Suprapubic skin (tissue), 4 donors: ENCODE measurements at places on chromosomes 12 and 14.

DNA sequence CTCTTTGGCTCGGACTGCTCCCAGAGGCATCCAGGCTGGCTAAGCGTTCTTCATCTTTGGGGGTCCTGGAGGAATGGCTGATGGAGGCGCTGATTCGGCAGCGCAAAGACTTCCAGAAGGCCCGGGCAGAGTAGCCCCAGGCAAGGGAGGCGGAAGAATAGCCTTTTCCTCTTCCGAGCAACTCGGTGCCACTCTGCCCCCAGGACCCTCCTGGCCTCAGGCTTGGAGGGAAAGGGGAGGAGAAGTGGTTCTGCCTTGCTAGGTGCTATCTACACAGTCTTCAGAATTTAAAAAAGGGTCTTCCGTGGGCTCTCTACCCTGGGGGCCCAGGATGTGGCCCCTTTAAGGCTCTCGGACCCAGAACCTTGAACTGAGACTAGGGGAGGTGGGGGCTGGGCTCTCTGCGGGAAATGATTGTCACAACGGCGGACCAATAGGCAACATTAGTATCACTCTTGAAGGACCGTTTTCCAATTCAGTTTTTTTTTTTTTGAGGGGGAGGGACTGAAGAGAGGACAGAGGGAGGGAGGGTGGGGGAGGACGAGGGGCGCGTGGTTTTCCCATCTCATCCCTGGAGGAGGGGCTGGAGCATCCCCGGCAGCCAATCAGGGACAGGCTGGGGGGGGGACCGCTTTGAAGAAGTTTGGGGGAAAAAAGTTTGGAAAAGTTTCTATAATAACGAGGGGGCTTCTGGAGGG lies at the start of gene NFATC4:
TSS of gene NFATC4 (plus strand) at position 671 of the 698 bp plus-strand sequence. CDS start 157 bp downstream, outside the sequence.
- peak within 1 kb of the TSS; percentile 63 for H3K4me3 ChIP-seq
- peaks cover 4% of the 10 kb centered on the region for H3K36me3 ChIP-seq
- H3K27ac ChIP-seq: peak within 1 kb of the TSS; percentile 94
- H3K4me1 ChIP-seq: peaks cover 49% of the 10 kb centered on the region
- DNase-seq: peak; percentile 86

DNA sequence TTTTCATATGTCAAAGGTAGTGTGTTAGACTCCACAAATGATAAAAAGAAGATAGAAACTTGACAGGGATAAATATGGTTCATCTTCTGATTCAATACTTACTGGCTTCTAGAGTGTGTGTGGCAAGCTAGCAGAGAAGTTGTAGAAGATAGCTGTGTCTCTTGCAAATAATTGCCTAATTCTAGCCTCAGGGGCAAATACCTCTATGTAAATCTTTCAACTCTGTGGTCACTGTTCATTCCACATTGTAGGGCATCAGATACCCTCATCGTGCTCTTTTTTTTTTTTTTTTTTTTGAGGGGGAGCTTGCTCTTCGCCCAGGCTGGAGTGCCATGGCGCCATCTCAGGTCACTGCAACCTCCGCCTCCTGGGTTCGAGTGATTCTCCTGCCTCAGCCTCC lies 1.7 kb downstream of the OLR1 start:
- no peak for DNase-seq
- H3K27me3 ChIP-seq: no peaks in the 10 kb centered on the region
- H3K4me3 ChIP-seq: no peak overlapping the region

- no peaks in the 10 kb centered on the region for H3K27me3 ChIP-seq
- no peak overlapping the region for H3K4me3 ChIP-seq
- H3K36me3 ChIP-seq: peaks cover 16% of the 10 kb centered on the region
- no peaks in the 10 kb centered on the region for H3K4me1 ChIP-seq
Measured at GRCh38 chr14:50718949-50719348, 50.8 kb upstream of the SAV1 start.

DNA sequence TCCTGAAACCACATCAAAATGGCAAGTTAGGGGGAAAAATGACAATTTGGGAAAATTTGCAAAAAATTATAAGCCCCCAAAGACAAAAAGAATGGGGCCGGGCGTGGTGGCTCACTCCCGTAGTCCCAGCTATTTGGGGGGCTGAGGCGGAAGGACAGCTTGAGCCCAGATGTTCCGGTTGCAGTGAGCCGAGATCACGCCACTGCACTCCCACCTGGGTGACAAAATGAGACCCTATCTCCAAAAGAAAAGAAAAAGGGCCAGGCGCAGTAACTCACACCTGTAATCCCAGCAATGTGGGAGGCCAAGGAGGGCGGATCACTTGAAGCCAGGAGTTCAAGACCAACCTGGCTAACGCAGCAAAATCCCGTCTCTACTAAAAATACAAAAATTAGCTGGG lies 2.0 kb upstream of the VAMP1 start:
- H3K36me3 ChIP-seq: no peaks in the 10 kb centered on the region
- H3K4me3 ChIP-seq: no peak overlapping the region
- peaks cover 42% of the 10 kb centered on the region for H3K4me1 ChIP-seq
- no peak overlapping the region for H3K27ac ChIP-seq
- no peak for DNase-seq

- no peaks in the 10 kb centered on the region for H3K36me3 ChIP-seq
- H3K4me3 ChIP-seq: no peak overlapping the region
- DNase-seq: no peak
Measured at GRCh38 chr12:109612975-109613502, 39.4 kb downstream of the MVK start.

- peaks cover 14% of the 10 kb centered on the region for H3K36me3 ChIP-seq
- no peak overlapping the region for H3K4me3 ChIP-seq
- no peak overlapping the region for H3K27ac ChIP-seq
- no peak for DNase-seq
- H3K4me1 ChIP-seq: no peaks in the 10 kb centered on the region
Measured at GRCh38 chr14:50804181-50804721, 26.7 kb downstream of the NIN start.

DNA sequence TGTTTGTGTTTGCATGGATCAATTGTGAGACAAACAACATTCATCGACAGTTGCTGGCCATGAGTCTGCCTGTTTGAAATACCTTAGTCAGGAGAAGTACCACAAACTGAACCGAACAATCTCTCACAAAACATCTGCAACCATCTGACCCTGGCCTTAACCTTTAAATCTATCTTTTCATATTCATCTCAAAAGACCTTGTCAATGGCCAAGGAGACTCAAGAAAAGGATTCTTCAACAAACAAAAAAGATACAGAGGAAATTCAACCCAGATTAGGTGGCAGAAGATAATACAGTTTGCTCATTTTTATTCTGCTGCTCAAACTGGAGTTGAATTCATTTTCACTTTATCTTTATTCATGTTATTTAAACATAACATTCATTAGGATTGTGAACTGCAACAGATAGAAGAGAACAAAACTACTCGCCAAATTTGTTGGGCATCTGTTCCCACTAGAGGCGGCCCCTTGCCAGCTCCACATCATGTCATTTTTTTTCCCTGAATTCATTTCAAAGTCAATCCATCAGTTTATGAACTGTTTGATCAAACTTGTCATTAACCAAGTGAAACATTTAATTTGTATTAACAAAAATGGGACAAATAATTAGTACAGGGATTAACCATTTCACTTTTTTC lies 152.3 kb upstream of the OTX2 start:
- no peaks in the 10 kb centered on the region for H3K27me3 ChIP-seq
- no peak overlapping the region for H3K27ac ChIP-seq
- no peak for DNase-seq
- H3K4me1 ChIP-seq: no peaks in the 10 kb centered on the region
- H3K4me3 ChIP-seq: no peak overlapping the region

GRCh38 chr14:30921788-30922187 lies 47.4 kb downstream of the COCH start:
- H3K27me3 ChIP-seq: no peaks in the 10 kb centered on the region
- no peak overlapping the region for H3K4me3 ChIP-seq
- no peaks in the 10 kb centered on the region for H3K4me1 ChIP-seq
- no peak for DNase-seq
- no peak overlapping the region for H3K27ac ChIP-seq

GRCh38 chr12:113136128-113136989 lies 798 bp upstream of the RASAL1 start:
- peak overlapping the region; percentile 73 for H3K27ac ChIP-seq
- no peak for DNase-seq
- H3K4me1 ChIP-seq: peaks cover 18% of the 10 kb centered on the region

DNA sequence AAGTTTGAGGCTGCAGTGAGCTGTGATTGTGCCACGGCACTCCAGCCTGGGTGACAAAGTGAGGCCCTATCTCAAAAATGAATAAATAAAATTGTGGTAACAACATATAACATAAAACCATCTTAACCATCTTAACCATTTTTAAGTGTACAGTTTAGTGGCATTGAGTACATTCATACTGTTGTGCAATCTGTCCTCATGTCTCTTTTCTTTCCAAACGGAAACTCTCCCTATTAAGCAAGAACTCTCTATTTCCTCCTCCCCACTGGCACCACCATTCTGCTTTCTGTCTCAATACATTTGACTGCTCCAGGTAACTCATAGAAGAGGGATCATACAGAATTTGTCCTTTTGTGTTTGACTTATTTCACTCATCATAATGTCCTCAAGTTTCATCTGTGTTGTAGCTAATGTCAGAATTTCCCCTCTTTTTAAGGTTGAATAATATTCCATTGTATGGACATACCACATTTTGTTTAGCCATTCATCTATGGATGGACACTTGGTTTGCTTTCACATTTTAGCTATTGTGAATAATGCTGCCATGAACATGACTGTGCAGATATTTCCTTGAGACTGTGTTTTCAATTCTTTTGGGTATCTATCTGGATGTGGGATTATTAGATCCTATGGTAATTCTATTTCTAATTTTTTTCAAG lies 4.4 kb upstream of the MARK3 start:
- peaks cover 9% of the 10 kb centered on the region for H3K4me1 ChIP-seq
- no peaks in the 10 kb centered on the region for H3K36me3 ChIP-seq
- no peak overlapping the region for H3K4me3 ChIP-seq
- DNase-seq: no peak
- no peak overlapping the region for H3K27ac ChIP-seq

- H3K27ac ChIP-seq: no peak overlapping the region
- no peak for DNase-seq
Measured at GRCh38 chr14:33393895-33394368, 455.3 kb downstream of the NPAS3 start.

- no peak for DNase-seq
- no peaks in the 10 kb centered on the region for H3K36me3 ChIP-seq
- no peak overlapping the region for H3K4me3 ChIP-seq
- no peak overlapping the region for H3K27ac ChIP-seq
- peaks cover 3% of the 10 kb centered on the region for H3K4me1 ChIP-seq
Measured at GRCh38 chr14:75910048-75910447, 71.7 kb downstream of the TGFB3 start.

DNA sequence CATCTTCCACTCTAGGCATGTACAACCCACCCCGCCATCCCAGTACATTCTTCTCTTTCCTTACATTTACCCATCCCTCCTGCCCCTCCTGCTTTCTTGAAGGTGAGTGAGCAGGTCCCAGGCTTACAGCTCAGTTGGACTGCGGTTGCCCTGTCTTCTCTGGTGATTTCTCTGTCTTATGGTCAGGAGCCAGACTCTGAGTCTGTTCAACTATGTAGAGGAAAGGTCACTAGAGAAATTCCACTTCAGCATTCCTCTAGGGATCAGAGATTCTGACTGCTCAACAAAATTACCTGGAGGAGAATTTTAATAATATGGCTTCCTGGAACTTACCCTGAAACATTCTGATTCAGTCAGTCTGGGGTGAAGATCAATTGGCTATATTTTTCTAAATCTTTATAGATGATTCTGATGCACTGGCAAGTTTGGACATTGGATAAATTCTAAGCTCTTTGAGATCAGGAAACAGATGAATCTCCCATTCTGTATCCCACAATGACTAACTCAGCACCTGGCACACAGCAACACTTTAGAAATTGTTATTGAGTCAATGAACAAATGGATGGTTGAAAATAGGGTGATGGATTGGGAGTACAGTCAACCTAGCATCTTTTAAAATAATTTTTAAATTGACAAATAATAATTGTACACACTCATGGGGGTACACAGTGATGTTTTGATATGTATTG lies 128.6 kb upstream of the HIF1A start:
- H3K4me1 ChIP-seq: peaks cover 74% of the 10 kb centered on the region
- no peak for DNase-seq
- no peak overlapping the region for H3K4me3 ChIP-seq
- H3K36me3 ChIP-seq: no peaks in the 10 kb centered on the region

DNA sequence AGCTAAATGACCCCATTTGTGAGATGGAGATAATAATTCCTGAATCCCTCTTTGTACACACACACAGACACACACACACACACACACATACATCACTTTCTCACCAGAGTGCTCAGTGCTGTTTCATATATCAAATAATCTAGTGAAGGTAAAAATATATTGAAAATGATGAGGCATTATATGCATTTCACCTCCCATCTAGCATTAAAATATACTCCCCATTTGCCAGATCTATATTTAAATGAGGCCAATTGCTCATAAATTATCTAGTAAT lies 490.7 kb upstream of the FLRT2 start:
- peaks cover 13% of the 10 kb centered on the region for H3K4me1 ChIP-seq
- no peak for DNase-seq
- H3K27ac ChIP-seq: no peak overlapping the region

- no peaks in the 10 kb centered on the region for H3K36me3 ChIP-seq
- H3K27ac ChIP-seq: peak overlapping the region; percentile 95
- DNase-seq: no peak
- peak overlapping the region; percentile 93 for H3K4me3 ChIP-seq
- peaks cover 25% of the 10 kb centered on the region for H3K4me1 ChIP-seq
- no peaks in the 10 kb centered on the region for H3K27me3 ChIP-seq
Measured at GRCh38 chr12:48105321-48105866, 485 bp downstream of the SENP1 start.

DNA sequence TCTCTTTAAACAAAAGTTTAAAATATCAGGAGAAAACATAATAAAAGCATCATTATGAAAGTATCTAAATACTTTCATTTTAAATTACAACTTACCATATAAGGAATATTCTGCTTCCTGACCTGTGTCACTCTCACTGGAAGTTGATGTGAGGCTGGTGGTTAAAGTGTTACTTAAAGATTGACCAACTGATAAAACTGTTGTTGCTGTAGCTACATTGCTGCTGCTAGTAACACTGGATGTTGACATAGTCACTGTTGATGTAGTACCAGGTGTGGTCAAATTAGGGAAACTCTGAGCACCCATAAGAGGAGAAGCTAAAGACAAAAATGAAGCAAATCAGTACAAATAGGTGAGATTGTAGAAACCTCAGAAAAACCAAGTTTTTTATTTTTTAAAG lies 79.9 kb downstream of the HECTD1 start:
- no peaks in the 10 kb centered on the region for H3K27me3 ChIP-seq
- H3K36me3 ChIP-seq: peaks cover 75% of the 10 kb centered on the region
- no peaks in the 10 kb centered on the region for H3K4me1 ChIP-seq

DNA sequence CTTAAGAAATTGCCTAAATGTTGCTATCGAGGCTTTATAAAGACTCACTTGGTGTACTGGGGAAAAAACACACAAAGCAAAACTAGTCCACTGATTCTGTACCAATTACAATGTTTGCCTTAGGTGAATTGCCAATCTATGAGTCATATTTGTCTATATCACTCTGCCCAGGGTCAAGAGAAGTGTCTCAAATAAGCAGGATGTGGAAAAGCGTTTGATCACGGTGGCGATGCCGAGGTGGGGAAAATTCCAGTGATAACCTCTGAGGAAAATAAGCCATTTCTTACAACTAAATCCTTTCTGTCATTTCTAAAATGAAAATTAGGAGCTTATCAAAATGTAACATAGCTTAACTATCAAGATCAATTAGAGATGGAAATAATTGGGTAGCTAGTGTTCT lies 148.6 kb upstream of the DIO3 start:
- no peak overlapping the region for H3K4me3 ChIP-seq
- DNase-seq: no peak
- no peaks in the 10 kb centered on the region for H3K36me3 ChIP-seq
- no peak overlapping the region for H3K27ac ChIP-seq
- peaks cover 16% of the 10 kb centered on the region for H3K27me3 ChIP-seq

- H3K27ac ChIP-seq: no peak overlapping the region
- no peaks in the 10 kb centered on the region for H3K36me3 ChIP-seq
- no peak for DNase-seq
- peak overlapping the region; percentile 76 for H3K4me3 ChIP-seq
- H3K4me1 ChIP-seq: peaks cover 20% of the 10 kb centered on the region
Measured at GRCh38 chr12:62933602-62934238, 1.2 kb downstream of the PPM1H start.
